ENCODE measurements at places on chromosomes 1 and 21.

GRCh38 chr1:98099501-98099900, 178.7 kb upstream of the DPYD start:
- DNase-seq, result no peak

GRCh38 chr1:238558156-238558555, 667.4 kb upstream of the ZP4 start:
- DNase-seq, result no peak

- DNase-seq, result no peak
These were observed 12.2 kb downstream of the FCRLB start for GRCh38 chr1:161733526-161733925.

DNA sequence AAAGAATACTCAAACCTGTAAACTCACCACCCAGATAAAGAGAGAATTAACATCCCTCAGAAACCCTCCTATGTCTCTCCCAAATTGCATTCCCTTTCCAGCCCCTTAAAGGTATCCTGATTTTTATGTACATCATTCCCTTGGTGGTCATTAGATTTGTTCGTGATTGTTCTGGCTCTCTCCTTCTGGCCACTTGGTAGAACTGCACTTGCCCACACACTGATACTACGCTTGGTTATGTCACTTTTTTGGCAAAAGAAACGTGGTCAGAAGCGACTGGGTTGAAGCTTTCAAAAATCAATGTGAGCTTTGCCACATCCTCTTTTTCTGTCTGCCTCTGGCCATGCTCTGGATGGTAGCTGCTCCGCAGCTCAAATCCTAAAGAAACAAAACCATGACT, 76.3 kb downstream of the KRTAP19-8 start:
- no peak for DNase-seq

DNA sequence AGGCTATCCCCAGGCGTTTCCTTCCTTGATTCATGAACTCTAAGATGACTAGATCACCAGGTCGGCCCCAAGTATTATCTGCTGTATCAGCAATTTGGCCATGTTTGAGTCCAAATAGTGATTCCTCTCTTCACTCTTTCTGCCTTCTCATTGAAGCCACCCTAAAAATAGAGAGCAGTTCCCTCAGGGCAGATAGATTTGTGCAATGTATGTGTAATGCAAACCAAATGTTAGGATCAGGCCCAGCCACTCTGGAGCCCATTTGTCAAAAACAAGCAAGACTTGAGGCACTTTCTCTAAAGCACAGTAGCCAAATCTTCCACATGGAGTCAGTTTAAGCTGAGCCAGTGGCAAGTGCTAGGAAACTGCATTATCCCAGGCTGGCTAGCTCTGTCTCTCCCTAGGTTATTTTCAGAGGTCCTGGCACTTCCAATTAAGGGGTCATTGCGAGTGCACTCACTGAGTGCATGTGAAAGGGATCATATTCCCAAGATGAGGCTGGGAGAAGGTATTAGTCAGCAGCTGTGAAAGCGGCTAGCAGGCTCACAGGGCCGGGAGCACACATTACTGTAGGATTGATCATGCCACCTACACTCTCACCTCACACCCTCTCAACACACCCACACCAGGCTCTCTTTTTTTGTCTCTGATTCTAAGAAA, 97.9 kb upstream of the RAB3GAP2 start:
- no peak for DNase-seq

GRCh38 chr1:193058529-193059281, 455 bp downstream of the UCHL5 start:
- DNase-seq, result no peak

GRCh38 chr1:23424293-23425192, at the start of gene TCEA3:
TCEA3 (minus strand) TSS chr1:23424748; CDS start chr1:23424633, 115 bp downstream.
- DNase-seq, result no peak

DNA sequence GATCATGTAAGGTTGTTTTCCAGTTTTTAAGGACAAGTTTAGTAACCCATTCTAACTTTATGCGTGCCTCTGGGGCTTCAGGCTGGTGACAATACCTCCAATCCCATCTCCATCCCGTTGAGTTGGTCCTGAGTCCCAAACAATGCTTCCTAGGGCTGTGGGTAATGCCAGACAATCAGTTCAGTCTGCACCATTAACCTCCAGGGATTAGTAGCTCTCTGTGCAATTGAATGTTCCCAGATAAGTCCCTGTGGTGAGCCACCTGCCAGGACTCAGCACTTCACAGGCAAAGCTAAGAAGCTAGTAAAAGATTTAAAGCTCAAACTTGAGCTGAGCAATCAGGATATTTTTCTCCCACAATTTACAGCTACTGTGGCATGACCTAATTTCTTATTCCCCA, 462.2 kb upstream of the PTBP2 start:
- DNase-seq, result no peak

DNA sequence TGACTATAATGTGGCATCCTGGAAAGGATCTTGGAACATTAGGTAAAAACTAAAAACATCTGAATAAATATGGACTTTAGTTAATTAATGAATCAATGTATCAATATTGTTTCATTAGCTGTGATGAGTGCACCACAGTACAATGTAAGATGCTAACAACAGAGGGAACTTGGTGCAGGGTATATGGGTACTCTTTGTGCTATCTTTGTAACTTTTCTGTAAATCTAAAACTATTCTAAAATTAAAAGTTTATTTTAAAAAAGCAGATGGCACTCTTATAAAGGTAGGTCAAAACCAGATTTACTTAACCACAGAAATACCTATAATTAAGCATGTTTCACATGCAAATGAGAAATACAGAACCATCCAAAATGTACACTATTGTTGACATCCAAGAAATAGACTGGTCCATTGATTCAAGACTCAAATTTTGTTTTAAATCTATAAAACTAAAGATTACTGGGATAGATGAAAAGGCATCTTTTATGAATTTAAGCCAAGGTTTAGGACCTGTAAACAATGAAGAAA, 38.4 kb downstream of the ACBD3 start:
- no peak for DNase-seq

GRCh38 chr1:101438359-101438758, 201.5 kb downstream of the S1PR1 start:
- no peak for DNase-seq

GRCh38 chr21:39263372-39263771, 50.1 kb downstream of the BRWD1 start:
- no peak for DNase-seq

GRCh38 chr1:34005309-34005708, 141.4 kb downstream of the HMGB4 start:
- no peak for DNase-seq

- no peak for DNase-seq
These were observed 23.0 kb downstream of the LRRC8B start for GRCh38 chr1:89547563-89548116.

GRCh38 chr21:43959231-43960116, 52.6 kb upstream of the TRAPPC10 start:
- no peak for DNase-seq

GRCh38 chr1:47650205-47650604, 212.4 kb downstream of the FOXD2 start:
- no peak for DNase-seq

GRCh38 chr1:217620814-217621213, 10.1 kb downstream of the GPATCH2 start:
- no peak for DNase-seq

DNA sequence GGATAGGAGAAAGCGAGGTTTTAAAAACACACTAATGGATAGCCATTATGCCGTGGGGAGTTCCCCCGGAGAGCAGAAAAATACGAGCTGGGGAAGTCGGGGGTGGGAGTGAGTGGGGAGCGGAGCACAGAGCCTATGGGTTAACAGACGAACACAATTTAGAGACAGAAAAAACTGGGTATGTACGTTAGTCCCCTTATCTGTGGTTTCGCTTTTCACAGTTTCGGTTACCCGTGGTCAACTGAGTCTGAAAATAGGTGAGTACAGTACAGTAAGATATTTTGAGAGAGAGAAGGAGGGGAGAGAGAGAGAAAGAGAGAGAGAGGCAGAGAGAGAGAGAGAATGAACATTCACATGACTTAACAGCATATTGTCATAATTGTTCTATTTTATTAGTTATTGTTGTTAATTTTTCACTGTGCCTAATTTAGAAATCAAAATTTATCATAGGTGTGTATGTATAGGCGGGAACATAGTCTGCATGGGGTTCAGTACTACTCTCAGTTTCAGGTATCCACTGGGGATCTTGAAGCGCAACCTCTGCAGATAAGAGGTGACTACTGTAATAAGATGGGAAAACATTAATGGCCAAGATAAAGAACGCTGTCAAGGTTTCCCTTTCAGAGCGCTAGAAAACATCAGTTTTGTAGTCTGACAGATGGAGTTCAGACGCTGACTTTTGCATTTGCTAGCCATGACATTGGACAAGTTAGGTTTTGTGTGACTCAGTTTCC, 125.6 kb upstream of the LMO4 start:
- no peak for DNase-seq

- no peak for DNase-seq
These were observed 8.3 kb upstream of the CD101 start for GRCh38 chr1:116993286-116993685.

GRCh38 chr1:55926906-55927471, 652.4 kb downstream of the PLPP3 start:
- DNase-seq, result no peak

GRCh38 chr1:96723377-96723776, 1.8 kb downstream of the PTBP2 start:
- DNase-seq, result no peak

DNA sequence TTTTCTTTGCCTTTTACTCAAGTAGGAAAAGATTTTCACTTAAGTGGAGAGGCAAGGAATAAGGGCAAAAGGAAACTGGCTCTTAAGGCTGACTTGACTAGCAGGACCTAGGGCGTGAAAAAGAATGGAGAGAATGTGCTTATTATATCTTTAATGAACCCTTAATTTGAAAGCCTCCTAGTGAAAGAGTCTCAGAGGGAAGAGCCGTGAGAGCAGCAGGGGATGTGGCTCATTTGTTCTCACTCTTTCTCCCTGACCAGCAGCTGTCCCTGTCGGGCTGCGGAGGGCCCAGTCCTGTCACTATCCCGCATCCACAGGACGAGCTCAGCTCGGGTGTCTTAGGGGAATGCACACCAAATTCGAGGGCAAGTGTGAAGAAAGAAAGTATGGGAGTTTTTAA, 180.1 kb downstream of the EDEM3 start:
- DNase-seq, result no peak

DNA sequence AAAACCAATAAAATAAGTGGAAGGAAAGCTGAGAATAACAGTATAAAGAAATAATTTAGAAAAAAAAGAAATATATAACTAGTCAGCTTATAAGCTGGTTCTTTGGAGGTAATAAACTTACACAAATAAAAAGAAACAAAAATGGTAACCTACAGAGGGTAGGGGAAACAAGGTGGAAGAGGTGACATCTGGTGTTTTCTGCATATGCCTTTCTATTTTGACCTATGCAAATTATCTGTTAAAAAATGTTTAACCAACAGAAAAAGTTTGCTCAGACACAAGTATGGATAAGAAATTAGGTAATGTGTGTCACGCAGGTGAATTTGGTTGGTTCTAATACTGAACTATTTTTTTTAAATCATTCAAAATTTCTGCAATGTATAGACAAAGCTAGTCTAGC, 53.6 kb upstream of the DMRTA2 start:
- DNase-seq, result no peak

DNA sequence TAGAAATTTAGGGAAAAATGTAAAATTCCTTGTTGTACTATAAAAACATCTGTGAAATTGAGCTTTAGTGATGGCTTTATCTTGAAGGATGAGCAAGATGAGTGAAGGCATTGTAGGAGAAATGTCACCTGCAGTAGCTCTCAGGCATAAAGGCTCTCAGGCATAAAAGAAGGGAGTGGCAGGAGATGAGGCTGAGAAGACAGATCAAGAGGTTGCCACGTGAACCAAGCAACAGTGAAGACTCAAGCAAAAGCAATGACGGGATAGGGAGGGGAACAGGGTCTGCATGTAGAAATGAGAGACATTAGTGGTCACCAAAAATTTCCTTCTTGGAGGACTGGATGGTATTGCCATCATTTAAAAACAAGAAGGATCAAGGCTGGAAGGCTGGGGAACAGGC, 98.8 kb downstream of the ST3GAL3 start:
- DNase-seq, result no peak

- no peak for DNase-seq
These were observed 33.0 kb upstream of the AGO1 start for GRCh38 chr1:35850051-35850450.

GRCh38 chr1:93685918-93686317, 4.3 kb upstream of the BCAR3 start:
- no peak for DNase-seq

- DNase-seq, result no peak
These were observed 431.0 kb upstream of the USP24 start for GRCh38 chr1:55646181-55646580.
